Amniotic epithelial cell (primary cell): ENCODE measurements at places on chromosomes 5 and 9.

DNA sequence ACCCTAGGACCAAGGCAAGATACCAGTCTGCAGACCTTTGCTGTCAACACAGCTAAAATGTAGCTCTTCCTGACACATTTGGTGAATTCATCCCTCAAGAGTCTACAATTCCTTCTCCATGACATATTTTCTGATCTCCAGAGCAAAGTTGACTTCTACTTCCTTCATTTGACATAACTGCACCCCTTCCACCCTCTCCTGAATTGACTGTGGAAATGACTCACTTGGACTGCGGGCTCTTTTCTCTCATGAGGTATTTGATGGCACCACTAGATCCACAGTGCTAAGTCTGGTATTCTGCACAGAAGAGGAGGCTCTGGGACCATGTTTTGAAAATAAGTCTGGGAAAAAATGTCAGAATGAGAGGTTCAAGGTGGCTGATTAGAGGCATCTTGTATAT lies 338.4 kb upstream of the TRPC7 start:
- no peak for DNase-seq

DNA sequence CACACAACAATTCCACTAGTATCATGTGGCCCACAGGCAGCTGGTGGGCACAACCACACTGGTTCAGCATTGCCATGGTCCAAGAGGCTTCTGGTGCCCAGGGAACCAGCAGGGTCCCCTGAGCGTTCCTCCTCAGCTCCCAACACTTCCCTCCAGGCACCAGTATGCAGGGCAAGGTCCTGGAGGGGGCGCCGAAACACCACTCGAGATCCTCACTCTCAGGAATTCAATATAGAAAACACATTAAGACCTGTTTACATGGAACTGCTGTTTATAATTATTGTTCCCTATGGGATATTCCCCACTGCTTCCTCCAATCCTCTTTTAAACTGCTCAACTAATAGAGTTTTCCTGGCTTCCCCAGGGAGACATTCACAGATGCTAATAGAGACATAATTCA lies 91.9 kb upstream of the GABRP start:
- no peak for DNase-seq

DNA sequence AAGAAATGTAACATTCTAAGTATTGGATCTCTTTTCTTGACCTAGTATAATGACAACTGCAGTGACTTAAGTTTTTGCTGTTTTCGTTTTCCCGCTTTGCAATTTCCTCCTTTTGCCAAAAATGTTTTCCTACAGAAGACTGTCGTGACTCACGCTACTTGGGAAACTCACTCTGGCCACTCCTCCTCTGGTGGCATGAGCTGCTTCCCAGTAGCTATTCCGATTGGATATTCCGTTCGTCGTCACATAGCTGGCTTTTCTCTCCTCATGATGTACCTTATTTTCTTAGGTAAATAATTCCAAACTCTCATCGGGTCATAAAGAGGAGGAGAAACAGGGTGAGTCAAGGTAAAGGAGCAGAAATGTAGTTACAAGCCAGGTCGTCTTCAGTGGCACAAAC lies 64.9 kb downstream of the GOLPH3 start:
- DNase-seq = peak; percentile 42

DNA sequence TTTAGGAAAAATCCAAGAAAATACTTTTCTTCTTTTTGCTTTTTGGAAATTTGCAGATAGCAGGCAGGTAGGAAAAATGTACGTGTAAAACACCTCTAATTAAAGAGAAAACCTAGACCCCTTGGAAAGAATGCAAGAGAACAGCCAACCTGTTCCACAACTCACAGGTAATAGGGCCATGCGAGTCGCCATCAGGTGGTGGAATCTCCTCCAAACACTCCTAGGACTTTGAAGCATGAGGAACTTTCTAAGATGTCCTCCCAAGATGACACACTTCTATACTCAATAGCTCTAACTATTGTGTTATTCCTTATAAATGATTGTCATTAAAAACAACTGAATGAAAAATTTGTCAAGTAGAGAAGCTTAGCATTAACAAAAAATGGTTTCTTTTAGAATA lies 174.0 kb downstream of the TMC1 start:
- DNase-seq = no peak

DNA sequence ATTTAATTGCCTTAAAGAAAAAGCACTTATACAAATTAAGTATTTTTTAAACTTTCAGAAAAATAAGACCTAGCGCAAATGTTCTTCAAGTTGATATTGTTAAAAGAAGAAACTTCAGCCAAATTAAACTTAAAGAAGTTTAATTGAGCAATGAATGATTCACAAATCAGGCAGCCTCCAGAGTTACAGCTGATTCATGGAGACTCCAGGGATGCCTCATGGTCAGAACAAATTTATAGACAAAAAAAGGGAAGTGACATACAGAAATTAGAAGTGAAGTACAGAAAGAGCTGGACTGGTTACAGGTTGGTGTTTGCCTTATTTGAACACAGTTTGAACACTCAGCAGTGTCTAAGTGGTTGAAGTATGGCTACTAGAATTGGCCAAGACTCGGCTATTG lies 60.3 kb downstream of the CDKN2A start:
- DNase-seq = peak; percentile 56

- peak; percentile 53 for DNase-seq
These were observed 11.3 kb downstream of the C9orf50 start for GRCh38 chr9:129609486-129610212.

DNA sequence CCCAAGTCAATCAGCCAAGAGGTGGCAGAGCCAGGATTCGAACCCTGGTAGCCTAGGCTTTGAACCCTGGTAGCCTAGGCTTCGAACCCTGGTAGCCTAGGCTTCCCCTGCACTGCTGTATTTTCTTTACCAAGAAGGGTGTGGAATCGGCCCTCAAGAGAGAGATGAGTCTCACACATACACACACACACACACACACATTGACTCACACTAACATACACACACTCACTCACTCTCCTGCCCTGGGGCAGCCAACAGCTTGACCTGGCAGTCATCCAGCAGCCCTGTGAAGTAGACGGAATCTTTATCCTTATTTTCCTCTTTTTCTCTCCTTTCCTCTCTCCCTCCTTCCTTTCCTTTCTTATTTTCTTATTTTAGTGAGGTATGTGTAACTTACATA lies 55.4 kb upstream of the RPL26L1 start:
- peak; percentile 95 for DNase-seq

DNA sequence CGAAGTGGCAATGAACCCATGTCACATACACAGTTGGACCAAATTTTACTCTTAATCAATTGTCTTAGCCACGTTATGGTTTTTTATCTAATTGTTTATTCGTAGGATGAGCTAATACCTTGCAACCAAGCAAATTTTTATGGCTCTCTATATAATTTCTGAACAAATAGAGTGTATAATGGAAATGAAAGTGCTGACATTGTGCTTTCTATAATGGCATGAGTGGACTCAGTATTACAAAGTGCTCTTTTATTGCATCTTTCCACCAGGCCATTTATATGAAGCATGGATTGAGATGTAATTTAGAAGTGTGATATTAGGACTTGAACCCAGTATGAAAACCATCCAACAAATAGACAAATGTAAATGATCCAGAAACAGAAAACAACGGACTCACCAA lies 1096.0 kb downstream of the DTWD2 start:
- no peak for DNase-seq

DNA sequence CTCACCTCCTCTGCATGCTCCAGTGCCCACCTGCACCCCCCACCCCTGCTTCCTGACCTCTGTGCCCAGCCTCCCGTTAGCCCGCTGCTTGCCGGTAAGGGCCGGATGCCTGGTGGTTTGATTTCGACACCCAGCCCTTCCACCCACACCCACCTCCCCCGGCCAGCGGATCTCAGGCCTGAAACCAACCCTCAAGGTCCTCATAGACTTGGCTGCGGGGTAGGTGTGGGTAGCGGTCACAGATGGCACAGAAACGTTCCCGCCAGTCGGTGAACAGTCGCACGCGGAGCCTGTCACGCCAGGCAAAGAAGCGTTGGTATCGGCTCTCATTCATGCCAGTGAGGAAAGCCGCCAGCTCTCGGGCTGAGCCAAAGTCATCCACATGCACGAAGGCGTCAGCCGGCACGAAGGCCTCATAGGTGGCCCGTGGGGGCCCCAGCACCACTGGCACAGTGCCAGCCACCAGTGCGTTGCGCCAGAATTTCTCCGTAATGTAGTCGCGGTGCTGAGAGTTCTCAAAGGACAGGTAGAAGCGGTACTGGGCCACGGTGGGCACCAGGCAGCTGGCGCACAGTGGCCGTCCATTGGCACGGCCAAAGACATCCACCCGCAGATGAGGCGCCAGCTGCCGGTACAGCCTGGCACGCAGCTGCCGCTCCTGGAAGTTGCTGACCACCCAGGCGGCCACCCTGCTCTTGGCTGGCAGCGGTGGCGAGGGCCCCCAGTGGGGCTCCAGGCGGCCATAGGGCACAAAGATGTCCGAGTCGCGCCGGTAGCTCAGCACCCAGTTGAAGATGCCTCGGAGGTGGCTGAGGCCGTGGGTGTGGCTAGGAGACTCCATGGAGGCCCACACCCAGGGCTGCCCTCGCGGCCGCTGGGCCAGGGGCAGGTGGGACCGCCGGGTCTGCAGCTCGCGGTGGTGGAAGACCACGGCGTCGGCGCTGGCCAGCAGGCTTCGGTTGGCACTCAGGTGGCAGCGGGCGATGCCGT lies 1.1 kb downstream of the FUT7 start:
- DNase-seq = peak; percentile 53
